CD4-positive, alpha-beta T cell treated with Interferon alpha-2 for 1 hour (primary cell): ENCODE measurements at places on chromosomes 4 and X.

GRCh38 chr4:153655002-153655541 is 29.0 kb upstream of the TLR2 start:
- no peak for DNase-seq

DNA sequence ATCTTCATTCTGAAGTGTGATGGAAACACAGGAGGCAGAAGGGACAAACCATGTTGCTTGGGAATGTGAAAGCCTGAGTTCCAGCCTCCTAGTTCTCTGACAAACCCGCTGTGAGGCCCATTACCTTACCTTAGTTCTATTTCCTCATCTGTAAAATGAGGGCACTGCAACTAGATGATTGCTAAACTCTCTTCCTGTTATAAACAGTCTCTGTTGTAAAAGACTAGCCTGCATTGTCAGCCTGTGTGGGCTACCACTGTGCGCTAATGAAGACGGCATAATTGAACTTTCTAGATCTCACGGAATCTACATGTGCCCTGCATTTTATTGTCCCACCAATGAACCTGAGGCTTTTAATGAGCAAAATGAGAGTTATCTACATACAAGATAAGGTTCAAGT is 147.2 kb downstream of the AFF2 start:
- DNase-seq: no peak

DNA sequence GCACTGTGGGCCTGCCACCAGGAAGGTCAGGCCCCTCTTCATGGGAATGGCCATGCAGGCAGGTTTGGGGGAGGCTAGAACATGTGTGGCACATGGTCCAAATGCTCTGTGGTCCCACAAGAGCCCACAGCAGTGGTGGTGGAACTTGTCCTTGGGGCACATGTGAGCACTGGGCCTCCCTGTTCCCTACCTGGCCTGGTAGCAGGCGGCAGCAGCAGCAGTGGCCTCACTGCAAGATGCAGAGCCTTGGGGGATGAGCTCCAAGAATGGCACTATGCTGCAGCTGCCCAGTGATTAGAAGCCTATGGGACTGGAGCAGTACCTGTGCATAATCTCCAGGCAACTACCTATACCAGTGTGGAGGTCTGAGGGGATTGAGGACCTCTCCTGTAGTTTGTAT is 197.0 kb upstream of the DCAF8L1 start:
- DNase-seq: no peak

DNA sequence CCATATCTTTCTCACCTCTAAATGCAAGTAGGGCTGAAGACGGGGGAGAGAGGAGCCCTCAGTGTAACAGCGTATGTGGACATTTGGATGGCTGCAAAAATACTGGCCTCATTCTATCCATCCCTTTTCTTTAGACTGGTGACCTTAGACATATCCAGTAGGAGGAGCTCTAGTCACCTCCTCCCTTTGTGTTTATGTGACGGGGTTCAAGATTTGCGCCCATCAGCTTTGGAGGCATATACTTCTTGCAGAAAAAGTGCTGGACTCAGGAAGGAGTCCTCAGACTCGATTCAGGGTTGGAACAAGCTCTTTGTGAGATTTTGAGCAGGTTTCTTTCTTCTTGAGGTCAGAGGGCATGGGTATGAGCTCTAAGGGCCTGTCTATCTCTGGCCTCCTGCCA is 86.2 kb downstream of the MAMLD1 start:
- DNase-seq: peak; percentile 1

- DNase-seq: no peak
Measured at GRCh38 chrX:37380924-37381323, 31.8 kb downstream of the PRRG1 start.

GRCh38 chr4:15341733-15342300 is 86.0 kb upstream of the C1QTNF7 start:
- DNase-seq: no peak

DNA sequence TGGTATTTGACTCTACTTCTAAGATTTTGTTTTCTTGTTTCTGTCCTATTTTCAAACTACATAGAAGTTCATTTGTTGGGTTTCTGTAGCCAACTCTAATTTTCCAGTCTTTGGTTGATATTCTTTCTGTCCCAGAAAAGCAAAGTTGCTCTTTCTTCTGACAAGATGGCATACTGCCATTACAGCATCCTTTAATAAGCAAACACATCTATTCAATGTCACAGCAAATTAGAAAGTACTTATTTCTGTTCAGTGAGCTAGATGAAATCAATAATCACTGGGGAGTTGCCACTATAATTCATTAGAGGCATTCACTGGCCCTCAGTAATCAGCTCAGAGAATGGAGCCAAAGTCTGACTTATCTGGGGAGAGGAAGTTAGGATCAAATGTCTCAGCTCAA is 1258.0 kb upstream of the IGFBP7 start:
- no peak for DNase-seq

GRCh38 chrX:1164322-1165288 is 47.8 kb downstream of the CRLF2 start:
- DNase-seq: no peak

DNA sequence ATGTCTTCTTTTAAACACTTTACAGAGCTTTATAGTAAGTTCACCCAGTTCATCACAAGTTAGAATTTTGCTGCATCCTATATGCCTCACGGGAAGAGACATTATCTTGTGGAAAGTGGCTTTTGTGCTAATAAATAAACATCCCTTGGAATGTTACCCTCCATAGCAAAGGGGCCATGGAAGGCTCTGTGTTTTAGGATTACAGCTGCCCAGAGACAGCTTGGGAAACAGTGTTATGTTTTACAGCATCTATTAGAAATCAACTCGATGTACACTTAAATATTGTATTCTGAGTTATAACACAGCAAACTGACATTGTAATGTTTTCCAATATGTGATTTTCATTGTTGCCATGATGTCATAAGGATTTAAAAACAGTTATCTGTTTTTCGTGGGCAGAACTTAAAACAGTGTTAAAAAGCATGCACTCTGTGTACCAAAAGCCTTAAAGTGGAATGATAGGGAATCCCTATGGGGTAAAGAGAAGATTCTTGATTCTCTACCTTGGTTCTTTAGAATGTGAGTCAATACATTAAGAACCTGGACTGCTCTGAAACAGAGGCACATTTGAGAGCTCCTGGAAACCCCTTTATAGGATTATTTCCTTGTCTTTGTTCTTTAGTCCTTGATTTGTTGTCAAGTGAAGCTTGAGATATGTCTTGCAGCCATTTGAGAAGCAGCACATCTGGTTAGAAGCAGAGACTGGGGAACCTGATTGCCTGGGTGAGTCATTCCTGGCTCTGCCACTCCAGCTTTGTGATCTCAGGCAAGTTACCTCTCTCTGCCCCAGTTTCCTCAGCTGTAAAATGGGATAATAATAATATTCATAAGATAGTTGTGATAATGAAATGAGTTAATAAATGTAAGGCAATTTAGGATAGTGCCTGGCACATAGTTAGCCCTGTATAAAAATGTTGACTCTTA is 41.6 kb downstream of the ARHGAP10 start:
- no peak for DNase-seq

DNA sequence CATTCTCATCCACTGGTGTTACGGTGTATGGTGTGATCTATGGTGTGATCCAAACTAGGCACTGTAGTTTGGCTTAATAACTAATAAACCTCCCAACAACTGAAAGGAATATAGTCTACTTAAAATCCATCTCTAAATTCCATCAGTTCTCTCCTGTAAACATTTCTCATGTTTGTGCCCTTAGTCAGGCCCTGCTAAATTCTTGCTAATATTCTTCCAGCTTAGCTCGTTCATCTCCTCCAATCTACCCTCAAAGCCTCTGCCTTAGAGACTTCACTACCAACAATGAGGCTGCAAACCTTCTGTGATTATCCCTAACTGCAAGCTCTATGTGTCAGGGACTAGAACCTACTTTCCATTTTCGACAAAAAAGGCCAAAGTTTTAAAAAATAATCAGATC is 28.1 kb downstream of the ZAR1 start:
- DNase-seq: no peak

DNA sequence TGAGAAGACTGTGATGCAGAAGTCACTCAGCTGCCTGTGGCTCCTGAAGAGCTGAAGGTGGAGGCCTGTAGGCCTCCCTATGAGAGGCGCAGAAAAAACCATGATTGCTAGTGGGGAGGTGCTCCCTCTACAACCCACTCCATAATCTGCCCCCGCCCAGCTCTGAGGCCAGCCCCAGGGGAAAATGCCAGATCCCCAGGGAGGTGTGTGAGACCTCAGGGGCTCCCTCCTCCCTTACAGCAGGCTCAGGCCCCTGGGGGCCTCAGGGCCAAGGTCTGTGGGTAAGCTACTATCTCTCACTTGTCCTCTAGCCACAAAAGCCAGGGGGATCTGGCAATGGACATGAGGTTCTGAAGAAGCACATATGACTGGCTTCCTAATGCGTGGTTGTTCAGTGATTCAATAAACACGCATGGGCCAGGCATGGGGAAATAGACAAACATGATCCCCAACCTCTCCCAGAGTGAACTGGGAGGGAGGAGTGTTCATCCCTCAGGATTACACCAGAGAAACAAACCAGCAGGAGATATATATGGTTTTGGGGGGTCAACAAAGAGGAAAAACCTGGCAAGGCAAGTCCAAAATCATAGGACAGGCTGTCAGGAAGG is 51.0 kb upstream of the MTM1 start:
- no peak for DNase-seq

GRCh38 chr4:46441136-46441859 is 51.4 kb upstream of the GABRA2 start:
- DNase-seq: no peak

GRCh38 chr4:12701384-12701783 is 782.8 kb downstream of the RAB28 start:
- no peak for DNase-seq

DNA sequence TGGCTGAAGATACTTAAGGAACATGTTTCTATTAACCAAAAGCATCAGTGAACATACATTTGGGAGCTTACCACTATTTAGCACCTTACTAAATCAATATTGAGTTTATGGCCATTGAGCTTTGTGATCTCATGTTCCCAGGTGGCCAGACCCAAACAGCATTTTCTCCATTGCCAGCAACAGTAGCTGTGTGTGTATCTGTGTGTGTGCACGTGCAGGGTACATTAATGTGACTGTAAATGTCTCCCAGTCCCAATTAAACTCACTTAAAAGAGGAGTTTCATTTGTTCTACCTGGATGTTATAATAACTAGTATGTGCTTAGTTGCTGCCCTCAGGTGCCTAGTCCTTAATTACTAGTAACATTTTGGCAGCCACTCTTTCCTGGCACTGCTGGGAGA is 282.4 kb downstream of the NR3C2 start:
- no peak for DNase-seq

DNA sequence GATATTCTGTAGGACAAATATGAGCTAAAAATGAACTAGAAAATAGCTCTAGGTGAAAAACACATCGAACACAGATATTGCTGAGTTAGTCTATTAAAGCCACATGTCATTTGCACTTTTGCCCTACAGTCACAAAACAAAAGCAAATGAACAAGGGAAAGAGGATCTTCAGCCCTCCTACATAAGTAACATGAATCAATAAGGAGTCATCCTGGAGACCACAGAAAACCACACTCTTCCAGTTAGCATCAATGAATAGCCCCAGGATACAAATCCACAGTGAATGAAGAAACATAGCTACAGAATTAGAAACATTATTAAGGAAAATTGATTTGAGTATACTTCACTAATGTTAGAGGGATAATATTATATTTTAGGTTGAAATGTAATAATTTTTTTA is 311.4 kb downstream of the MAPK10 start:
- DNase-seq: no peak
